RWPE2 (cell line): ENCODE measurements at places on chromosomes 12 and 14.

- DNase-seq = no peak
These were observed 10.1 kb upstream of the BDKRB1 start for GRCh38 chr14:96245710-96246538.

GRCh38 chr14:50616275-50616674 is 51.8 kb downstream of the SAV1 start:
- DNase-seq = no peak

DNA sequence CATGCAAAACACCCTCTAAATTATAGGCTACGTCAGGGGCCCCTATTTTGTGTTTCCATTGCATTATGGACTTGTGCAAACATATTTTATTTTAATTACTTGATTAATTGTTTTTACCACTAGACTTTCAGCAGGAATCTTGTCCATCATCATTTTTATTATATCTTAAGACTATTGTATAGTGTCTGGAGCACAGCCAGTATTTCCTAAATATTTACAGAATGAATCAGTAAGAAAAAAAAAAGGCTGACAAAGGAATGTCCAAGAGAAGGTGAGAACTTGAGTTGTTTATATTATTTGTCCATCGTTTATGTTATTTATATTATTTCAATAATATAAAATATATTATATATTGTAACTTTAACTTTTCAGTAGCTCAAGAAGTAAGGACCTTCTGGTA is 664.7 kb downstream of the SLC6A15 start:
- no peak for DNase-seq

GRCh38 chr14:61581955-61582615 is 113.2 kb upstream of the HIF1A start:
- no peak for DNase-seq

GRCh38 chr14:94334872-94335271 is 11.7 kb upstream of the SERPINA6 start:
- no peak for DNase-seq

GRCh38 chr12:107736914-107737313 is 24.0 kb downstream of the PRDM4 start:
- DNase-seq = no peak

- no peak for DNase-seq
These were observed 5.3 kb downstream of the SLC5A8 start for GRCh38 chr12:101204602-101205304.
